ENCODE measurements at places on chromosomes 3 and 15. TPM values are rescaled to one million over a fixed set of nuclear protein-coding genes. Genes with fewer than 3 reads are reported as not detected.

The LTK gene
- total RNA-seq: 2.8 TPM

The CAND2 gene
- total RNA-seq: 5.7 TPM

- H3K27ac ChIP-seq: no peak overlapping the region
- H3K36me3 ChIP-seq: no peaks in the 10 kb centered on the region
- no peak for DNase-seq
These were observed 114.1 kb downstream of the ALCAM start for GRCh38 chr3:105480768-105481167.

GRCh38 chr3:187183210-187183862 is 13.9 kb upstream of the RTP1 start:
- no peak overlapping the region for H3K27ac ChIP-seq
- no peak overlapping the region for H3K4me3 ChIP-seq
- no peaks in the 10 kb centered on the region for H3K27me3 ChIP-seq
- no peaks in the 10 kb centered on the region for H3K36me3 ChIP-seq

- H3K4me3 ChIP-seq: no peak overlapping the region
- H3K27ac ChIP-seq: no peak overlapping the region
- no peaks in the 10 kb centered on the region for H3K36me3 ChIP-seq
- no peaks in the 10 kb centered on the region for H3K27me3 ChIP-seq
- H3K4me1 ChIP-seq: no peaks in the 10 kb centered on the region
These were observed 231.3 kb downstream of the VPS13C start for GRCh38 chr15:61828860-61829513.

DNA sequence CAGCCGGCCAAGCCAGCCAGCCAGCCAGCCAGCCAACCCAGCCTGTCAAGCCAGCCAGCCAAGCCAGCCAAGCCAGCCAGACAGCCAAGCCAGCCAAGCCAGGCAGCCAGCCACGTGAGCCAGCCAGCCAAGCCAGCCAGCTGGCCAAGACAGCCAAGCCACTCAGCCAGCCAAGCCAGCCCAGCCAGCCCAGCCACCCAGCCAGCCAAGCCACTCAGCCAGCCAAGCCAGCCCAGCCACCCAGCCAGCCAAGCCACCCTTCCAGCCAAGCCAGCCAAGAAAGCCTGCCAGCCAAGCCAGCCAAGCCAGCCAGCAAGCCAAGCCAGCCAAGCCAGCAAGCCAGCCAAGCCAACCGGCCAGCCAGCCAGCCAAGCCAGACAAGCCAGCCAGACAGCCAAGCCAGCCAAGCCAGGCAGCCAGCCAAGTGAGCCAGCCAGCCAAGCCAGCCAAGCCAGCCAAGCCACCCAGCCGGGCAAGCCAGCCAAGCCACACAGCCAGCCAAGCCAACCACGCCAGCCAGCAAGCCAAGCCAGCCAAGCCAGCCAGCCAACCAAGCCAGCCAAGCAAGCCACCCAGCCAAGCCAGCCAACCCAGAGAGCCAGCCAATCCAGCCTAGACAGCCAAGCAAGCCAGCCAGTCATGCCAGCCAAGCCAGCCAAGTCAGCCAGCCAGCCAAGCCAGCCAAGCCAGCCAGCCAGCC is 199.5 kb downstream of the GOLGA6L6 start:
- no peaks in the 10 kb centered on the region for H3K27me3 ChIP-seq
- H3K4me1 ChIP-seq: no peaks in the 10 kb centered on the region
- H3K27ac ChIP-seq: no peak overlapping the region
- peak; percentile 95 for DNase-seq

DNA sequence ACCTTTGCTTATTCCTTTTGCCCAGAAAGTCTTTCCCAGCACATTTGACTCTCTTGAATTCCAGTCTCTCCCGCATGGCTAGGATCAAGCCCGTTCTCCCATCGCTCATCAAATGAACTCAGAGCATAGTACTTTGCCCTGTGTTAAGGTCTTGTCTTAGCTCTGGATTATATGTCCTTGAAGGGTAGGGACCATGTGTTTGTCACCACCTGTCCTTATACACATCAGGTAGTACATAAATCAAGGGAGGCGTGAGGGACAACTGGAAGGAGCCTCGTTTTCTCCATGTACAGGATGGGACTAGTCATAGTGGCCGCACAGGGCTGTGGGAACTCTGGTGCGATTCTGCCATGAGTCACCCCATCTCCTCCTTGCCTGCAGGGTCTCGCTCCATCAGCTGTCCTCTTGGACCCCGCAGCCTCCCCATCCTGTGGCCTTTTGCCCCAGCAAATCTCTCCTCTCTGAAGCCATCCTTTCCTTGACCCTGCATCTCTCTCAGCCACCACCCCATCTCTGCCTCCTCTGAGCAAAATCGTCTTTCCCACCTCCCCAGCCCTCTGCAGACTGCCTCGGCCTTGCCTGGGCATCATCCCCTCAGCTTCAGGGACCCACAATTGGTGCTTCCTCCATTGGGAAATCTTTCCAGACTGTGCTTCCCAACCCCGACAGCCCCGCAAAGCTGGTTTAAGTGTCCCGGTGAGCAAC is 33.4 kb upstream of the RAB6B start:
- H3K27ac ChIP-seq: no peak overlapping the region
- H3K27me3 ChIP-seq: no peaks in the 10 kb centered on the region
- H3K4me3 ChIP-seq: no peak overlapping the region
- DNase-seq: no peak

The ARRDC4 gene
- 26.3 TPM for total RNA-seq

DNA sequence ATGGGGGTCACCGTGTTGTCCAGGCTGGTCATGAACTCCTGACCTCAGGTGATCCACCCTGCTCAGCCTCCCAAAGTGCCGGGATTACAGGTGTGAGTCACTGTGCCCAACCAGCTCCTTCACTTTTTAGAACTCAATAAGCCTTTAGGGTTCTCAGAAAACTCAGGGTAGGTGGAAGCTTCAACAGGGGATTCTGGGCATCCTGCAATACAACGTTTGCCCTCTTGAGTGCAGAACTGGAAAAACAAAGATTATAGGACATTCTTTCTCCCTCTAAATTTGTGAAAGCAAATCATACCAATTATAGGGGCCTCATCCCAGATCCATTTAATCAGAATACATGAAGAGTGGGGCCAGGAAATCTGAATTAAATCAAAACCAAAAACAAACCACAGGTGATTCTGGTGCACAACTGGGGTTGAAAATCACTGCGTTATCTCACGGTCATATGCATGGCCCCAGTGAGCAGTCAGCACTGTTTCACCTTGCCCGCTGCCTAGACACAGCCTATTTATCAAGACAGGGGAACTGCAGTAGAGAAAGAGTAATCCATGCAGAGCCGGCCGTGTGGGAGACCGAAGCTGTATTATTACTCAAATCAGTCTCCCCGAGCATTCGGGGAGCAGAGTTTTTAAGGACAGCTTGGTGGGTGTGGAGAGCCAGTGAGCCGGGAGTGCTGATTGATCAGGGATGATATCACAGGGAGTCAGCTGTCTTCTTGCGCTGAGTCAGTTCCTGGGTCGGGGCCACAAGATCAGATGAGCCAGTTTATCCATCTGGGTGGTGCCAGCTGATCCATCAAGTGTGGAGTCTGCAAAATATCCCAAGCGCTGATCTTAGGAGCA is 58.4 kb downstream of the TMEM44 start:
- H3K27me3 ChIP-seq: no peaks in the 10 kb centered on the region
- no peak overlapping the region for H3K27ac ChIP-seq
- no peak for DNase-seq

- H3K4me3 ChIP-seq: peak overlapping the region; percentile 48
- H3K27ac ChIP-seq: peak overlapping the region; percentile 69
- peaks cover 5% of the 10 kb centered on the region for H3K27me3 ChIP-seq
- DNase-seq: peak; percentile 88
- H3K4me1 ChIP-seq: peaks cover 13% of the 10 kb centered on the region
- H3K36me3 ChIP-seq: no peaks in the 10 kb centered on the region
These were observed 890 bp downstream of the CHRD start for GRCh38 chr3:184380627-184381260.

- no peaks in the 10 kb centered on the region for H3K27me3 ChIP-seq
- DNase-seq: no peak
- no peaks in the 10 kb centered on the region for H3K4me1 ChIP-seq
- H3K27ac ChIP-seq: no peak overlapping the region
- H3K36me3 ChIP-seq: no peaks in the 10 kb centered on the region
These were observed 35.2 kb downstream of the SSR3 start for GRCh38 chr3:156519758-156520162.

The ARPP19 gene
- total RNA-seq: 140 TPM

Data from upper lobe of left lung (tissue), 6 donors.